Activated T-cell treated with anti-CD3 and anti-CD28 coated beads for 1 hour (primary cell): ENCODE measurements at places on chromosomes 3 and 15.

- no peak for DNase-seq
These were observed 37.4 kb upstream of the OR4F6 start for GRCh38 chr15:101765772-101766456.

DNA sequence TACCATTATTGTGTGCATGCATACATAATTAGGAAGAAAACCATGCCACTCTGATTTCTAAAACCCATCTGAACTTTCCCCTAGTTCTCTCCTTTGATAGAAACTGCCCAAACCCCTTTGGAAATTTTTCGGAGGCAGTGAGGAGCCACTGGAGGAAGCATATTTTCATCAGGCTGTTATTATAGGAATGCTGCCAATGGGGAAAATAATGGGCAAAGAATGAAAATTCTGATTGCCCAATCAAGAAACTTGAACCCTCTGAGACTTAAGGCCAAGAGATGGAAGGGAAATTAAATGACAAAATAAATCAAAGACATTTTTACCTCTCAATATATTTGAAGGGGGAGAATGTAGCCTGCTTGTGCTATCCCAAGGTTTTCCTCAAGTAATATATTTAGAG is 376.0 kb upstream of the PDZRN3 start:
- DNase-seq = no peak

DNA sequence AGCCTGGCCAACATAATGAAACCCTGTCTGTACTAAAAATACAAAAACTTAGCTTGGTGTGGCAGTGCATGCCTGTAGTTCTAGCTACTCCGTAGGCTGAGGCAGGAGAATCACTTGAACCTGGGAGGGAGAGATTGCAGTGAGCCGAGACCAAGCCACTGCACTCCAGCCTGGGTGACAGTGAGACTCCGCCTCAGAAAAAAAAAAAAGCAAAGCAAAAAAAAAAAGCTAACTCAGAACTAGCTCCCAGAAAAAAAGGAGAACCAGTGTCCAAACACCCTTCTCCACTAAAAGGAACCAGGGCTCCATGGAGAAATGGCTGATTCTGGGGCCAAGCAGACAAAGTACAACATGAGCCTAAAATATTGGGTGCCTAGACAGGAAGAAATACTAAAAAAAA is 16.7 kb upstream of the CRTC3 start:
- no peak for DNase-seq

DNA sequence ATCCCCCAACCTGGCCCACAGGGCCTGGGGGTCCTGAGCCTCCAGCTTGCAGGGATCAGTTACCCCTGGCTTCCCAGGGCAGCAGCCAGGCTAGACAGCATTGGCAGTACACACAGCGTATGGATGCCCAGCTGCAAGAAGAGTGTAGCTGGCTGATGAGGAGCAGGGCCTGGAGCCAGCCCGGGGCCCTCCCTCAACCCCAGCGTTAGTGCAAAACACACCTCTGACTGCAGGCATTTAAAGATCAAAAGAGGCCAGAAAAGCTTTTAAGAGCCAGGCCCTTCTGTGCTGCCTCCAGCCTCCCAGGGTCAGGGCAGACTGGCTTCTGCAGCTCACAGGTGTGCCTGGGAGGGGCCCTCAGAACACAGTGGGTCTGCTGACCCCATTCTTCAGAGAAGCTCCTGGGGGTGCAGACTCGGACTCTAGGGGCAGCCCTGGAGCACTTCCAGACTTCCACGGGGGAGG is 110.6 kb downstream of the ETFA start:
- DNase-seq = no peak

DNA sequence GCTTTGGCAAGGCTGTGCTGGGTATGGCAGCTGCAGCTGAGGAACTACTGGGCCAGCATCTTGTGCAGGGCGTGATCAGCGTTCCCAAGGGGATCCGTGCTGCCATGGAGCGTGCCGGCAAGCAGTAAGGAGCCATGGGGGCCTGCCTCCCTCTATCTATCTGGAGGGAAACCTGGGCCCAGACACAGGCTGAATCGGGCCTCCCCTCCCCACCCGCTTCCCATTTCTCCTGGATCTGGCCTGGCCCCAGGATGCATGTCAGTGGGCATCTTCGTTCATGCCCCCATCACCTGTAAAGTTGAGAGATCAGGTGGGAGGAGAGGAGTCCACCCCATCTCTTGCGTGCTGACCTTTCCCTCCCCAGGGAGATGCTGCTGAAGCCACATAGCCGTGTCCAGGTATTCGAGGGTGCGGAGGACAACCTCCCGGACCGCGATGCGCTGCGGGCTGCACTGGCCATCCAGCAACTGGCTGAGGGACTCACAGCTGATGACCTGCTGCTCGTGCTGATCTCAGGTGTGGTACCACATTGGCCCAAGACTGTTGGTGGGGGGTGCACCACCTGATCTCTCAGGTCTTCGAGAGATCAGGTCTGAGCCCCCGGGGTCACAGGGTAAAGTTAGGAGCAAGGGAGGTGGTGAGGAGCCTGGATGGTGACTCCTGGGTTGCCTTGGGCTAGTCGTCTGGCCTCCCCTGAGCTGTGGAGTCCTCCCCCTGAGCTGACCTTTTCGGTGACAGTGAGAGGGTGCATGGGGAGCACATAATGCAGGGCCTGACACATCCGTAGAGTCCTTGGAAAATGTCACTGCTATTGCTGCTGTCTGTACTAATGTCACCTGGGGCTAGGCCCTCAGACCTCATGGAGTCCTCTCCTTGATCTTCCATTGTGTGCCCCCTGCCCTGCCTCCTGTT is 3.2 kb downstream of the GLYCTK start:
- DNase-seq = no peak

- DNase-seq = no peak
These were observed 167.9 kb downstream of the FMN1 start for GRCh38 chr15:33026614-33027013.

GRCh38 chr15:58297639-58298038 is 134.2 kb upstream of the LIPC start:
- DNase-seq = no peak

DNA sequence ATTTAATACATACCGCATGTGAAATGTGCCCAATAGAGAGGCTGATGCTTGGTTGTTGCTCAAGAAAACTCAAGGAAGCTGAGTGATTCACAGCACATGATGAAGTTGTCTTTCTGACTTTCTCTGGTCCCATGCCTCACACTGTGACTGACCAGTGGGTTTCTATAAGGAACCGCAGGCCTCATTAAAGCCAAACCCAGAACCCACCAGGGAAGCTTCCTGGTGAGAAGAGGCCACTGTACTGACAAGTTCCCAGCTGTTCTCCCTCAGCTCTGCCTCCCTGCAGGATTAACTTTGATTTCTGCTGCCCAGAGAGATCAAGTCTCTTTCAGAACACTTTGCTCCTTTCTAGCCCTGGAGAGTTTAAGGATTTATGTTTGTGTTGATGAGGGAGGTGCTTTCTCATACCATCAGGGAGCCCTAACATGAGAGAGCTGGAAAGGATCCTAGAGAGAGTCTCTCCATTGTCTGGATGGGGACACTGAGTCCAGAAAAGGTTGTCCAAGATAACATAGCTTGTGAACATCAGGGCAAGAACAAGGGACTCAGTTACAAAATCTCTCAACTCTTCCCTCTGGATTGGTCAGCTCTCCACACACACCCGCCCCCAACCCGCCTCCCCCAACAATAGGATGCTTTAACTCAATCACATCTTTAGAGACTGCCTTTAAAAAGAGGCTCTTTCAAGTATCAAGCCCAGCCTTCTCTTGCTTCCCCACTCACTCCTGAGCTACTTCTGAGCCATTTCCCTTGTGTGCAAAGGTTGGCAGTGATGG is 303.2 kb upstream of the TLE3 start:
- no peak for DNase-seq

DNA sequence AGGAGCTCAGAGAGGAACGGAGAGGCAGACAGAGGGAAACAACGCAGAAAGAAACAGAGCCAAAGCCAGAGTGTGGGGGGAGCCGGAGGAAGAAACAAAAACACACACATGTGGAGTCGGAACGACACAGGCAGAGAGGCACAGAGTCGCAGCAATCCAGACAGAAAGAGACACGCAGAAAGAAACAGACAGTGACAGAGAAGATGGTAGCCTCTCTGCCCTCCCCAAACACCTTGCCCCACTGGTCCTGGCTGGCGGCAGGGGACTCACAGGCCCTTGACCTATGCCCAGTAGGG is 1.7 kb downstream of the NCKIPSD start:
- DNase-seq = no peak

DNA sequence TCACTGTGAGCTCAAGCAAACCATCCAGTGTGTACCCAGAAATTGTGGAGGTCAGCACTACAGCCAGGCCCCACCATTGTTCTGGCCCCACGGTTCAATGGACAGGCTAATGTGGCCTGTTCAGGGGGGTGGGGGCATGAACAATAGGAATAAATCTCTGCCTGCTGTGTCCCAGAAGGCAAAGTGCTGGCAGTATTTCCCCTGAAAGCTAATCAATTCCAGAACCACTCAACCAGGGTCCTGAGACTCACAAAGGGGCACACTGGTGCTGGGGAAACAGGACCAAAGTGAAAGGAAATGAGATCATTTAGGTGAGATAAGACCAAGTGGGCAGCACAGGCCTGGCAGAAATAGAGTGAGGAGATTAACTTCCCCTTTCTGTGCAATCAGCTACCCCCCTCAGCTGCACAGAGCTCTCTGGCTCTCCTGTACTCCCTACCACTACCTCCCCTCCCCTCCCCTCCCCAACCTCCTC is 11.5 kb downstream of the CRYGS start:
- no peak for DNase-seq

GRCh38 chr3:100641471-100642032 is 32.2 kb downstream of the ADGRG7 start:
- no peak for DNase-seq

- DNase-seq = no peak
These were observed 37.5 kb downstream of the TGFBR2 start for GRCh38 chr3:30643763-30644462.

DNA sequence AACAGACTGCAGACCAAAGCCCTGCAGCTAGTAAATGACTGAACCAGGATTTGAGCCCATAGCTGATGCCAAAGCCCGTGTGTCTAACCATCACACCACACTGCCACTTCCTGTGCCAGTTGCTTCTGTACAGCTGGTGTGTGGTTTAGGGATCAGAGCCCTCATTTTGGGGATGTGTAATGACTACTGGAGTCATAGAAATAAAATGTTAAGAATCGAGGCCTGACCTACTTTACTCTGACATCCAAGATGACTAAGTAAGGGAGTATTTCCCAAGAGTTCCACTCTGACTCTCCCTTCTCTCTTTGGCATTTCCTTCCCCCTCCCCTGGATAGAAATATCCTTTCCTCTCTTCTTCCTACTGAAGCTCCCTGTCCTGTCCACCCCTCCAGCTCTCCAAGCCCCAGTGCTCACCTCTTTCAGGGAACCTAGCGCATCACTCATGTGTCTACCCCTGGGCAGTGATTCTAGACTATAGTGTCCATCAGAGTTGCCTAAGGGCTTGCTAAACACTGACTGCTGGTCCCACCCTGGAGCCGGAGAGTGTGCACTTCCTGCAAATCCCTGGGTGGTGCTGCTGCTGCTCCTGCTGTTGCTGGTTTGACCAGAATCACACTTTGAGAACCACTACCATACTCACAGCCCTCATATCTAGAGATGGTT is 53.8 kb downstream of the MGLL start:
- DNase-seq = no peak

DNA sequence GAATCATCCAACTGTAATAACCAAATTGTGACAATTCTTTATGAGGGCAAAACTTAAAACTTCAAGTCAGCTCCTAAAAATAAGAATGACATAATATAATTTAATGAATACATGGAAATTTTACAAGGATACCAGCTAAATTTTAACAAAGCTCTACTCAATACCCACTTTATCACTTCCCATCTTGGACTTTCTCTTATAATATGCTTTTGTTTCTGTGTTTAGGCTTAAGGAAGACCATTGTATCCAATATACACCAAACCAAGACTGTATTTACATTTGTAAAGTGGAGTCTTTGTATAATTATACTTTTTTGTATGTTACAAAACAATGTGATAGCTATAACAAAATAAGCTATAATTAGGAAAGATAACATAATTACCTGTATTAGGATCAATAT is 16.8 kb downstream of the ATP13A3 start:
- no peak for DNase-seq

GRCh38 chr15:95996494-95996893 is 334.0 kb upstream of the NR2F2 start:
- DNase-seq = no peak

DNA sequence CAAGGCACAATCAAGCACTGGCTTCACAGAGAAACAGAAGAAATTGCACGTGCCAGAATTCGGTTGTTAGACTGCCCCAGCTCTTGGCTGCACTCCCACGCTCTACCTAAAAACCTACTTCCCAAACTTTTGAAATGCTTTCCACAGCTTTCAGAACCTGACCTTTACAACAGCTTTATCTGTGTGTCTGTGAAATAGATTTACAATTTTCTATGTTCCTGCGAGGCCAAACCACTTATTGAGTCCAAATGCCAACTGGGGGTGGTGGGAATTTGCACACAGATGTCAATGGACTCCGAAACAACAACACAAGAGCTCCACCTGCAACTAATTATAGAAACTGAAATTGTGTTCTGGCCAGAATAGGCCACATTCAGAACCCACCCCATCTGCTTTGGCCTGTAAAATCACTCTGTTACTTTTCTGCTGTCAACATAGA is 44.6 kb downstream of the ERC2 start:
- DNase-seq = no peak

DNA sequence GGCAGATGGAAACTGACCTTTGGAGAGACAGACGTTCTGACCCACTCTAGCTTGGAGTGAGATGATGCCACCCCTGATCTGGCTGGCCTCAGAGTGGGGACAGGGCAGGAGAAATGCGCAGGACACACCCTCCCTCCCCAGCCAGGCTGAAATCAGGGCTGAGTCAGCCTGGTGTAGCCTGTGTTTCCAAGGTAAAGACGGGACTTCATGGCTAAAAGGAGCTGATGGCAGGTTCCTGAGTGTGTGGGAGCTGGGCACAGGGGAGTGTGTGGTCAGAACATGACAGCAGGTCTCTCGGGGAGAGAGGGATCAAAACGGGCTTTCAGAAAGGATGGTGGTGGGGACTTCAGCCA is 14.6 kb upstream of the POLG start:
- no peak for DNase-seq

DNA sequence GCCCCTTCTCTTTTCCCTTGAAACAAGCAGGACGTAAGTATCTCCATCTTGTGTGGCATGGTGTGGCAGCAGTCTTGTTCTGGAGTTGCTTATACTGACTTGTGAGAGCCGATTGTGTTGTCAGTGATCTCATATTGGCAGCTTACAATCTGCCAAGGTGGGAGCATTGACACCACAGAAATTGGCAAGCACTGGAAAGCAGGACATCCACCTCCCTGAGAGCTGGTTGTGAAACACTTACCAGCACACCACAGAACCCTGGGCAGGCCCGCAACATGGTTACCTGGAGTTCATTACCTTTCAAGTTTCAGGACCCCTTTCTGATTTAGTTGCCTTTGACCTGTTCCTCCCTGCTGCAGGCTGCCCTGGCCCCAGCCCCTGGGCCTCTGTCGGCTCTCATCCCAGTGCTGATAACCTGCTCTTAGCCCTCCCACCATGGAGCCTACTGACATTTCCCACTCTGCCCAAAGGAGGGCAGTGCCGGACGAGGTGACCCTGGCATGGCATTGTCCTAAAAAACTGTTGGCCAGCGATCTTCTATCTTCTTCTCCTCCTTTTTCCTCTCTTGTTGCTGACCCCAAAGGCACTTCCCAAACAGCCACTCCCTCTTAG is 10.6 kb upstream of the ATP2B2 start:
- DNase-seq = no peak

GRCh38 chr3:52714335-52715302 is 8.7 kb downstream of the SPCS1 start:
- no peak for DNase-seq

GRCh38 chr15:63169788-63170187 is 12.5 kb upstream of the RPS27L start:
- DNase-seq = no peak
